ENCODE measurements at places on chromosomes 5 and 9.
A peak's percentile ranks its signal among the peaks of the same experiment; 100 is the strongest.

- DNase-seq: no peak
Observed at GRCh38 chr5:124738681-124739633, 7.5 kb downstream of the ZNF608 start.

DNA sequence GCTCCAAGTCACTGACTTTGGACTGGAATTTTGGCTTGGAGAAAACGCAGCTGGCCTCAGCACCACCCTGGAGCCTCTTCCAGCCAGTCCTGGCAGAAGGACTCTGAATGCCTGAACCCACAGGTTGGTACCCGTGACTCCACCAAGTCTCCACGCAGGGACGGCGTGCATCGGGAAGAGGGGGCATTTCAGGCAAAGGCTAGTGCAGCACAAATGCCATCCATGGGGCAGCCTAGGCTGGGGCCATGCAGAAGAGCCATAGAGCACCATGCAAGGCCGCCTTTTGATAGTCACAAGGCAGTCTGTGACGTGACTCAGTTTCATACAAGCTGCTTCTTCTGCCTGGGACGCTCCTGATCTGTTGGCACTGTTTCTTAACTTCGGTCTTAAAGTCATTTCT, 28.0 kb downstream of the GDNF start:
- DNase-seq: no peak

DNA sequence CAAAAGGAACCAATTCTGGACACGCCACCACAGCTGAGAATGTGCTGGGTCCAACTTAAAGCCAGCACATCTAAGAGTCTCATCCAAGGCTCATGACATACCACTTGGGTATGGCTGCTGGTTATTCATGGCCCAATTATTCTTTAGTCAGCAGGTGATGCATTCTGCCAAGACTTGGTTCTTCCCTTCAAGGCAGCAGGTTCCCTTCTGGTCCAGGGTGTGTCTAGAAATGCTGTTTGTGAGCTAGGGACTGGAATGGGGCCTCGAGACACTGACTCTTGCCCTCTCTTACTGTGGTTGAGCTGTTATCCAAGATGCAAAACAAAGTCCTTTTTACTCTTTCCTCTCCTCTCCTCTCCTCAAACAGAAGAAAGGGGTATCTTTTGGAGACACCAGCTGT, 522.6 kb downstream of the HINT1 start:
- no peak for DNase-seq

DNA sequence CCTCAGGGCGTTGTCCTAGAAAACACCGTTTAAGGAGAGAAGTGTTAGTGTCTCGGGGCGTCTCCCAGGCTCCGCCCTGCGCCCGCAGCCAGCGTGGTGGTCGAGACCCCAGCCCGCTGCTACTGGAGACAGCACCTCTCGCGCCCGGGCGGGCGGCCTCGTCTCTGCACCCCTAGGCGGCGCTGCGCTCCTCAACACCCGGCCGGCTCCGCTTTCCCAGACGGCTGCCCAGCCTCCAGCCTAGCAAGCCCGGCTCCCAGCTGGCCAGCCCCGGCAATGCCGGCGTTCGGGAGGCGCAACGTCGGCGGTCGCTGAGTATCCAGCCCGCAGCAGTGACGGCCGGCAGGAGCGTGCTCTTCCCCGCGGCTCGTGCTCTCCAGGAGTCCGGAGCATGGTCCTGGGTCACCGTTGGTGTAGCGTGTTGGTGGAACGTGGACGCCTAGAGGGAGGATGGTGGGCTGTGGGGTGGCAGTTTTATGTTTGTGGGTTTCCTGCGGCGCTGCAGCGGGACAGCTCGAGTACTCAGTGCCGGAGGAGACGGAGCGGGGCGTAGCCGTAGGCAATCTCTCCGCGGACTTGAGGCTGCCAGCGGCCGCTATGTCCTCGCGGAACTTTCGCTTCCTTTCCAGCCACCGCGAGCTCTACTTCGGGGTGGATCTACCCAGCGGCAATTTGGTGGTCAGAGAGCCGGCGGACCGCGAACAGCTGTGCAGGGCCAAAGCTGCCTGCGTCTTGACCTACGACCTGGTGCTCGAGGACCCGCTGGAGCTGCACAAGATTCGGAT, 536 bp downstream of the PCDHAC1 start:
- no peak for DNase-seq

DNA sequence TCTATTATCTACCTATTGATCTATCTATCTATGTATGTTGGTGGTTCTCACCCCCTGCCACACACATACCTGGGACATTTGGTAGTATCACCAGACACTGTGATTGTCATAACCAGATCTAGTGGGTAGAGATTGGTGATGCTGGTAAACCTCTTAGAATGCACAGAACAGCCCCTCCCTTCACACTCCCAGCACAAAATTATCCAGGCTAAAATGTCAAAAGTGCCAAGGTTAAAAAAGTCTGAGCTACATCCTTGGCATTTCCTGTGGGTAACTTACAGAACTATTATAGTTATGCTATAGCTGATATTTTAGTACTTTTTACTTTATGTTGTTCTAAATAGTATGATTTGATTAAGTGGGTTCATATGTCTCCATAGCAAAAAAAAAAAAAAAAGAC, 151.0 kb downstream of the FER start:
- no peak for DNase-seq

DNA sequence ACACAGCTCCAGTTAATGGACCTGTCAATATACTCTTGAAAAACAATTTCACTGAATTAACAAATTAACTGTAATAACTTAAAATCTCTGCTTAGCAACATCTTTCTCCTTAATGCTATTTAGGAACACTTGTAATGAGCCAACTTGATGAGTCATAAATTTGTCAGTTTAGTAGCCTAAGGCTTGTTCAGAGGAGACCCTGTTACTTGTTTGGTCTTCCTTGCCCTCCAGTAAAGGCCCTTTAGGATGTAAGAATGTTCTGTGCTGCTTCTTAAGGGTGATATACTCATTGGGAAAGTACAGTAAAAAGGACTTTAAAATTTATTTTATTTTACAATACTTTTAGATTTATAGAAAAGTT, 11.4 kb upstream of the MATR3 start:
- no peak for DNase-seq

- peak; percentile 24 for DNase-seq
Observed at GRCh38 chr9:111937781-111938426, 41.3 kb downstream of the UGCG start.

GRCh38 chr5:179868541-179868940, 9.9 kb upstream of the MRNIP start:
- DNase-seq: no peak

- no peak for DNase-seq
Observed at GRCh38 chr9:14438232-14439021, 124.5 kb upstream of the NFIB start.

DNA sequence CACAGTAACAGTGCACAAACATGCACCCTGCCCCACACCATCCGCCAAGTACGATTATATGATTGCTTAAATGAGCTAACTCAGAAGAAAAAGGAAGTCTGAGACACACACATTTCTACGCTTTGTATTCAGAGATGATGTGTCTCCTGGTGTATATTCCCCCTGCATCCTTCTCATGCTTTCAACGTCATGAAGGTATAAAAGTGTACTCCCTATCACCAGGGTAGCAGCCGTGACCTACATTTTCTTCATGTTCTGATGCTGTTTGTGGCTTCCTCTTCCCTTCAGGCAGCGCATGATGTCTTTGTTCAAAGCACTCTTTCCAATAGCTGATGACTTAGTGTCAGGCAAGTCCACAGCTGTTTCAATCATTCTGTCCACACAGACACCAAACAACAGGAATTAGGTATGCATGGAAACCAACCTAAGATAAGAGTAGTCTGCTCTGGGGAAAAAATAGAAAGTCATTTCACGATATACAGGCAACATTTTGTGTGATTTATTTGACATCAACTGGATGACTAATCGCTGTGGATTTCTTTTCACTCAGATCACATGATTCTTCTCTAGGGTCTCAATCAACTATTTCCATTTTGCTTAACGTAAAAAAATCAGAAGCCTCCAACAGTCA, 269.4 kb upstream of the PTGER4 start:
- DNase-seq: peak; percentile 61

- no peak for DNase-seq
Observed at GRCh38 chr9:93304574-93305496, 120.9 kb downstream of the WNK2 start.

- DNase-seq: peak; percentile 28
Observed at GRCh38 chr9:136532799-136533774, 12.8 kb downstream of the NOTCH1 start.

DNA sequence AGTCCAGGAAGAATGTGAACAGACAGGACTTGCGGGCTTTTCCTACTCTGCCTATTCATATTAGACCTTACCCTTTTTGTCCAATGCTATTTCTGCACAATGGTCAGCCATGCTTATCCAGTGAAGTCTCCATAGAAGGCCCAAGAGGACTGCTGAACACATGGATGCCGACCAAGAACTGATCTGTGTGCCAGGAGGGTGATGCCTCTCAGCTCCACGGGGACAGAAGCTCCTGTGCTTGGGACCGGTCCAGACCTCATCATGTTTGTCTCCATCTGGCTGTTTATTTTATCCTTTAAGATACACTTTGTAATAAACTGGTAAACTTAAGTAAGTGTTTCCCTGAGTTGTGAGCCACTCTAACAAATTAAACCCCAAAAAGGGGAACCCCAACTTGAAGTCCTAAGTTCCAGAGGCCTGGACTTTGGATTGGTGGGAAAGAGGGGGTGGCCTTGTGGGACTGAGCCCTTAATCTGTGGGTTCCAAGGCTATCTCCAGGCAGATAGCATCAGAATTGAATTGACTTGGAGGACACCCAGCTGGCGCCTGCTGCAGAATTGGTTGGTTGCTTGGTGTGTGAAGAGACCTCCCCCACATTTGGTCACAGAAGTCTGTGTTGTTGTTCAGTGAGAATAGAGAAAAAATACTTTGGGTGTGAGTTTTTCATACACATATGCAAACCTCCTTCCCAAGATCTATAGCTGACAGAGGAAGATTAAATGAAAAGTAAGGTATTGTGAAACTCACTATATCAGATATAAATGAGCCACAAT, 57.9 kb upstream of the ANKH start:
- no peak for DNase-seq

GRCh38 chr9:127644943-127645342, 32.9 kb downstream of the STXBP1 start:
- no peak for DNase-seq

DNA sequence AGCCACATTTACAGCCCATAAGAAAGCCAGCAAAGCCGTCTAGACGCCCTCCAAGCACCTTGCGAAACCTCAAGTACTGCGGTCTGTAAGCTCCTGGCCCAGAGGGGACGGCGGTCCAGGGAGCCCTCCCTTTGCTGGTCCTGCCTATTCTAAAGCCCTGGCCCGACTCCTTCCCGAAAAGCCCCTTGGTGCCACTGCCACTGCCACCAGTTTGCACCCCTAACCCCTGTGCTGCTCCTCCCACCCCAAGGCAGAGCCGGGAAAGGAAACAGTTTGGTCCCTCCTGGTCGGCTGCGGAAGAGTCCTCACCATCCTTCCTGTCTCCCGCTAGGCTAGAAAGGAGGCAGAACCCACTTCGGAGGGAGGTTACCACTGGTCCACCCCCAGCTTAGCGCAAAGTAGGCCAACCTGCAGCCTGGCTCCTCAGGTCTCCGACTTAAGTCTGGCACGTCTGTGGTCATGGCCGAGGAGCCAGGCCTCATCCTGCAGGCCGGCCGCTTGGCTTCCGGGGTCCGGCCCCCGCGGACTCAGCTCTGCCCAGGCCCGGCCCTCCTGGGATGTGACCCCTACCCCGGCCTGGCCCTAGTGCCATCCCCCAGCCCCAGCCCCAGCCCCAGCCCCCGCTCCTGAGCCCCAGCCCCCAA, 916 bp downstream of the TOR1A start:
- no peak for DNase-seq

GRCh38 chr5:175718401-175719108, 60.7 kb downstream of the HRH2 start:
- peak; percentile 59 for DNase-seq

DNA sequence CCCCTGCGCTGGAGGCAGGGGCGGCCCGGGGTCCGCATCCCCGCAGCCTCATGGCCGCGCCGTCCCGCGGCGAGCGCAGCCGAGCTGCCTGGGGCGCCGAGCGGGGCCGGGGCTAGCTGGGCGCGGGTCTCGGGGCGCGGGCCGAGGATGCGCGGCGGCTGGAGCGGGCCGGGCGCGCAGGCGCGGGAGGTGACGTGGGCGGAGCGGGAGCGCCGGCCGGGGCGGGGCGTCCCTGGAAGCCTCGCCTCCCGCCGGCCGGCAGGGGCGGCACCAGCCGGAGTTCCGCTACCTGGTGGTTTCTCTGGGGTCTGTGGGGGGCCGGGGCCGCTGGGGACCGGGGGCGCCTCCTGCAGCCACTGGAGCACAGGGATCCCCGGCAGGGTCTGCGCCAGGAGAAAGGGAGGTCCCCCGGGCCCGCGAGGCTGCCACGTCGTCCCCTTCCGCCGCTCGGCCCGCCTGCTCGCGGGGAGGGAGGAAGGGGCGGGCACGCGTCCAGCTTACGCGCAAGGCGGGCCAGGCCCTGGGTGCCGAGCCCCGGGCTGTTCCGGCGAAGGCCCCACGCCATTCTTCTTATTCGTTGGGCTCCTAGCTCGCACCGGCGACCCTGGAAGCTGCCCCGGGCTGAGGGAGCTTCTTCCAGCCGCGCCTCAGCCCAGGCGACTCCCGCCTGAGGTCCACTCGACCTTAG, at the start of gene LPCAT1:
Gene LPCAT1 (minus strand): TSS at position 168 of the 688 bp plus-strand sequence. CDS start 116 bp downstream, at position 52.
- peak; percentile 38 for DNase-seq

GRCh38 chr9:17802249-17802857, 223.5 kb downstream of the SH3GL2 start:
- DNase-seq: no peak

DNA sequence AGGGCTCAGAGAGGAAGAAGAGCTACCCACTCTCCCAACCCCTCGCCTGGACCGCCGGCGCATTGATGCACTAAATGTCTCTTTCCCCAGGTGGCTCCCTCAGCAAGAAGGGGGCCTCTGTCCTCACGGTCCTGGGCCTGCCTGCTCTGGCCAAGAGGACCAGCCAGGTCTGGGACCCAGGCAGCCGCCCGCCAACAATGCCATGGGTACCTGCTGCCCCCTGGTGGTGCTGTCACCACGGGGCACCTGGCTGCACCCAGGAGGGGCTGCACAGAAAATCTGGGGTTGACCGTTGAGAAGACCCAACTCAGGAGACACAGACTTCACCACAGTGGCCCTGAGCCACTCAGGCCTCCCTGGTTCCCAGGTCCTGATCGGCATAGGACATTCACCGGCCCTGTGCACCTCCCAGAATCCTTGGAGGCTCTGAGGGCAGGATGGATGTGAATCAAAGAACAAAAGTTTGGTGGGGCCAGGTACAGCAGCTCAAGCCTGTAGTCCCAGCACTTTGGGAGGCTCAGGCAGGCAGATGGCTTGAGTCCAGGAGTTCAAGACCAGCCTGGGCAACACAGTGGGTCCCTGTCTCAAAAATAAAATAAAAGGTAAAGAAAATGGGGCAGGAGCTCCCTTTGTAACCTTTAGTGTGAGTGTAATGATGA, 2.4 kb upstream of the VAV2 start:
- DNase-seq: peak; percentile 76

Measured in stimulated activated CD4-positive, alpha-beta T cell treated with anti-CD3 and anti-CD28 coated beads, Interleukin-1b, Interleukin-23, amount 100 ng/mL, for 1 hour (primary cell).